ENCODE measurements at places on chromosomes 12 and 14.

GRCh38 chr14:102417001-102417431 lies 54.3 kb downstream of the TECPR2 start:
- DNase-seq, result no peak

DNA sequence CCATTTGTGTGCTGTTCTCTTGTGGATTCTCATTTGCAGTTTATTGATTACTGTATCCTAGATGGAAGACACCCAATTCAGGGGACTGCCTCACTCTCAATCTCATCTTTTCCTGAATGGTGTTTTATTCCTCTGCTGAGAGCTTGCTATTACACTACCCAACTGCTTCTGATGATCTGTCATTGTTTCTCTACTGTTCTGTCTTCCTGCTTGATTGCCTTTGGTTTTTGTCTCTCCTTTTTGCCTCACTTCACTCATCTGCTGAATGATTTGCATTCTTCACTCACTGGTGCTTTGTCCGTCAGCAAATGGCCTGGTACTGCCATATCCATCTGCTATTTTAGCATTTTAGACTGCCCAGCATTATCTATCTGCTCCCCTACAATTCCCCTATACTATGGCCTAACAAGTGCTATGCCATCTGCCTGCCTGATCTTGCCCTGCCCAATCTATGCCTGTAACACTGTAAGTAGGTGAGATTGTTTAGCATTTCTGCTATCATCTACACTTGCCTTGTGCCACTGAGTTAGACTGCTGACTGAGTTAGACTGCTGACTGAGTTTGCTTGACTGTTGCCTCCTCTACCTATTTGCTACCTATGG lies 335.1 kb downstream of the GPHN start:
- no peak for DNase-seq

- DNase-seq, result no peak
These were observed 62.7 kb upstream of the PTGR2 start for GRCh38 chr14:73788701-73789551.

GRCh38 chr14:25032092-25032784 lies 17.7 kb downstream of the STXBP6 start:
- no peak for DNase-seq

- DNase-seq, result no peak
These were observed 8.9 kb upstream of the FOXN3 start for GRCh38 chr14:89425931-89426330.

GRCh38 chr12:94650143-94651056 lies at the start of gene TMCC3:
Gene TMCC3, minus strand, starts transcription at chr12:94650557. Its CDS starts 127 bp downstream, at chr12:94650430.
- no peak for DNase-seq

DNA sequence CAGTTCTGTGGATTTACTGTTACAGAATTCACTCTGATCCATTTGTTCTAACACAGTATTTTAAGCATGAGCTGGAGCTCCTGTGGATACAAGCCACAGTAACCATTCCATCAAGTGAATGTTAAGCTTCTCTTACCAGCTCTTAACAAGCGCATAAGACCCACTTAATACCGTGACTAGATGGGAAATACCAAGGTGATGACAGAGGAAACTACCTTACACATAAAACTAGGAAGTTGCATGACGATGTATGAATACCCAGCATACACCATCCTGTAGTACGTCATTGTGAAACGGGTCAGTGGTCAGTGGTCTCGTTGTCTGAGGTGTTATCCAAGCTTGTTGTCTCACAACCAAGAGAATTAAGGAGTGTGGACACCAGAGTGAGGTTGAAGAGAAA lies 2.0 kb upstream of the GALC start:
- DNase-seq, result no peak

GRCh38 chr12:63899396-63899795 lies 54.9 kb downstream of the SRGAP1 start:
- no peak for DNase-seq

DNA sequence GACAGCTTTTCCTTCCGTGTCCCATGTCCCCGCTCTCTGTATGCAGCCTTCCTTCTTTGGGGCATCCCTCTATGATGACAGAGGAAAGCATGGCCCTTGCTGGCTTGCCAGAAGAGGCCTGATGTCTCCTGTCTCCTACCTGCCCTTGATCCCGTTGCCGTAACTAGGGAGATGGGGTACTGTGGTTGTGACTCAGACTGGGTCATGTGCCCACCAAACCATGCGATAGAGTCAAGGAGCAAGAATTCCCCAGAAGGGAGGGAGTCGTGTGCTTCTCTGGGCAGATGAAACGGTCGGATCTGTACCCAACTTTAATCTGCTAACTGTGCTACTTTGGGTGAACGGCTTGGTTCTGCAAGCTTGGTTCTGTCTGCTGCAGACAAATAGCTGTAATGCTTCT lies 99.1 kb upstream of the DYNC1H1 start:
- DNase-seq, result no peak

DNA sequence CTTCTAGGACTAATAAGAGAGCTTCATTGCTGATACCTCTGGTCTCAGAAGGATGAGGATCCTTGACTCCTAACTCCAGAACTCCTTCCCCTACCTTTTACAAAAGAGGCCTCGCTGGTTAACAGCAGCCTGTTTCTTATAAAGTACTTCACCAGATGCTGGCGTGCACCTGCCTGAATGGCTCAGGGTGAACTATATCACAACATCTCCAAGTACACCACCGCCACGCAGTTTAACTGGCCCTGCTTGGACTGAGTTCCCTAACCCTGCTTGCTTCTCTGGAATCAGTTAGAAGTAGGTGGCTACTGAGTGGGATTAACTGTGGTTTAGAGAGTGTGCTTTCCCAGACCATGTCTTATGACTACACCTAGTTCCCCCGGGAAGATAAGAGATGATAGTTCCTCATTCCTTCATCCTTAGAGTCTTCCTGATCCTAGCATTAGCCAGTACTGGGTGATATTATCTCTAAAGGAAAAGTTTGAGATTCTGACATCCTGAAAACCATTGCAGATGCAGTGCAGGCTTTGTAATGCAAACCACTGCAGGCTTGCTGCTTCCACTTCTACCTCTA lies 3.0 kb downstream of the FOXJ2 start:
- DNase-seq, result no peak

- no peak for DNase-seq
These were observed 34.0 kb upstream of the CMKLR1 start for GRCh38 chr12:108373111-108373510.

DNA sequence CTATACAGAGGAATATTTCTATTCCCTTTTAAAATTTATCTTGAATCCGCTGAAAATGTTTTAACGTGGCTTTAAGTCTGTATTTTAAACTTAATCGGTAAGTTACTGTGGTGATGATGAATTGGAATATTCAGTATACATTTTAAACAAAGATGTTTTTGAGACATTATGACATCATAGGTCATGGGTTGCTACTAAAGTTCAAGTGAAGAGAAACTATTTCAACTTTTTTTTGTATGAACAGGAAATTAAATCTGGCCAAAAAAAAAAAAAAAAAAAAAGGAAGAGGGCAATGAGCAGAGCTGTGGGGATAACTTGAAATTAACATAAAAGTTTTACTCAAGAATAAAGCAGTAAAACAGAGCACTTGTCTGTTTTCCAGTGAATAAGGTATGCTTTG lies 109.0 kb downstream of the PLEKHA5 start:
- no peak for DNase-seq

GRCh38 chr12:26017484-26018211 lies 59.2 kb downstream of the RASSF8 start:
- DNase-seq, result no peak

DNA sequence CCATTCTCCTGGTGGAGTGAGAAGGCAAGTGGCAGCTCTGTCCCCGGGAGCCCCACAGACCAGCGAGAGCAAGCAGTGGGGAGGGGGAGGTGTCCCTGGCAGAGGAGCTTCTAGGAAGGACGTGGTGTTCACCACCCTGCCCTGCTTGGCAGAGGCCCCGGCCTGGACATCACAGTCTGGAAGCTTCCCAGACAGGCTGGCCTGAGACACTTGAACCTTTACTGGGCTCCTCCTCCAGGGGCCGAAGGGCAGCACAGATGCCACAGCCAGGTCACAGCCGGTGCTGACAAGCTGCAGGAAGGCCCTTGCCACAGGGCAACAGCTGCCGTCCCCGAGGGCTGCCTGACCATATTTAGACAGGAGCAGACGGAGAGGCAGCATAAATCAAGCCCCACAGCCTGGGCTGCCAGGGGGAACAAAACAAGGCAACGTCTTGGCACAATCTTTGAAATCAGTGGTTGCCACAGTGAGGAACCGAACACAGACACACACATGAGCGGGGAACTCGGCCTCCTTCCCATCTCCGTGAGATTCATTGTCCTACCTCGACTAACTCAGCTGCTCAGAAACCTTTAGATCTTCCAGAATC lies 28.5 kb downstream of the PRIMA1 start:
- no peak for DNase-seq

- no peak for DNase-seq
These were observed 20.6 kb upstream of the CLEC2D start for GRCh38 chr12:9648701-9649531.

GRCh38 chr14:33768458-33768830 lies 182.4 kb downstream of the EGLN3 start:
- no peak for DNase-seq

GRCh38 chr12:47750229-47750798 lies 8.4 kb downstream of the RAPGEF3 start:
- no peak for DNase-seq

DNA sequence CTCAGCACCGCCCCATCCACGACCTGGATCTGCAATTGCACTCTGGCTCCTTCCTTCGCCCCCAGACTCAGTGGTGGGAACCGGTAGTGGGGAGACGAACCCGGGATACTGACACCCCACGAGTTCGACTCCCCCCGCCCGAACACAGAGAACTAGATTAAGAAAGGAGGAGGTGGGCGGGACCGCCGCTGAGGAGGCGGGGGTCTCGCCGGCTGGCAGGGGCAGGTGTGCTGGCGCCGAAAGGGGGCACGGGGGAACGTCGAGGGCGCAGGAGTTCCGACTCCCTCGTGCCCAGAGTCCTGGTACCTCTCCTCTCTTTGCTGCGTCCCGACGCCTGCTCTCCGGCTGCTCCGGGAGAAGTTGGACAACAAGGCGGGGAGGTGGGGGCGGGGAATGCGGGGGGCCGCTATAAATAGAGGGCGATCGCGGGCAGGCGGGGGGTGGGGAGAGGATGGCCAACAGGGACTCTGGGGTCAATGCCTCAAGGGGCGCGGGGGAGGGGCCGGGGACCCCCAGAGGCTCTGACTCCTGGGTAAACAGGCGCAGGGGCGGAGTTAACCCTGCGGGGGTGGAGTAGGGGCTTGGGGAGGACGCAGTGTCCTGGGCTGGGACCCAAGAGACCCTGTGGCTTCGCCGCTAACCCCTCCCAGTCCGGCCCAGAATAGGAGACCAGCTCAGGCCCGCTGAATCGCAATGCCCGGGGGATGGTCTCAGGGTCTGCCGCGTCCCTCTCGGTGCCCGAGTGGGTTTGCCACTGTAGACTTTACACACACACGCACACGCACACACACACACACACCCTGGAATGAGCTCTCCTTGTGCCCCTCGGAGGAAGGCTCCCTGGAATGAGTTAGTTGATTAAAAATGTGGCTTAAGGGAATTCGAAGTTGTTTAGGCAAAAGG lies 761 bp upstream of the NDRG2 start:
- DNase-seq, result no peak
